ENCODE measurements at places on chromosomes 5 and 9.
A peak's percentile ranks its signal among the peaks of the same experiment; 100 is the strongest.

DNA sequence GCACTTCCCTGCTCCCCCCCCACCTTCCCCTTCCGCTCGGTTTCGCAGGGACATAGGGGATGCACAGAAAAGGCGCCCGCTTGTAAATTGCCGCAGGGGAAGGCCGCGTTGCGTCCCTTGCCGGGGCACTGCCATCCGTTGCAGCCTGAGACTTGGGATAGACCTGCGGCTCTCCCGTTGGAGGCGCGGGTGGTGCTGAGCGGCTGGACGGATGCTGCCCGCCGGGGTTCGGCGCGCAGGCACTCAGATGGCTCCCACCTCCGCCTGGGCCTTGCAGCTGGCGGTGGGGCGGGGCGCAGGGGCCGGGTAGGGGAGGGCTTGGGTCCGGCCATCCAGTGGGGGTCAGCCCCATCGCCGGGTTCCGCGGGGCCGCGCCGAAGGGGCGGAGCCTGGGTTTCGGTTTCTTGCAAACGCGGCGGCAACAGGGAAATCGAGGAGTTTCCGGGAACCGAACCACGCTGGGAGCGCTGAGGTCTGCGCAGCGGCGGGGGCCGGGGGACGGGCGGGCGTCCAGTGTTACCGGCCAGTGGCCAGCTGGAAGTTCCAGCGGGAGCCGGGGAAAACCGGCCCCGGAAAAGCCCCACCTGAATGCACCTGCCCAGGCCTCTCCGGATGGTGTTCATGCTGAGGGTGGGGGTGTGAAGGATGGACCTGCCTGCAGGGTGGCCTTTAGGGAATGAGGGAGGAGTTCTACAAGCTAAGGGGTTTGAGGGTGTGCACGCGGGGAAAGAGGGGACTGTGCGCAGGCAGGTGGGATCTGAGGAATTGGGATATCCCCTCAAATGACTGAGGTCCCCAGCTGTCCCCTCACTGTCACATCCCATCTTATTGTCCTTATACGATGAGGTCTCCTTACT is 6.3 kb upstream of the IRF1 start:
- DNase-seq: peak; percentile 62

- DNase-seq: no peak
These were observed 21.9 kb downstream of the DIAPH1 start for GRCh38 chr5:141596867-141597266.

DNA sequence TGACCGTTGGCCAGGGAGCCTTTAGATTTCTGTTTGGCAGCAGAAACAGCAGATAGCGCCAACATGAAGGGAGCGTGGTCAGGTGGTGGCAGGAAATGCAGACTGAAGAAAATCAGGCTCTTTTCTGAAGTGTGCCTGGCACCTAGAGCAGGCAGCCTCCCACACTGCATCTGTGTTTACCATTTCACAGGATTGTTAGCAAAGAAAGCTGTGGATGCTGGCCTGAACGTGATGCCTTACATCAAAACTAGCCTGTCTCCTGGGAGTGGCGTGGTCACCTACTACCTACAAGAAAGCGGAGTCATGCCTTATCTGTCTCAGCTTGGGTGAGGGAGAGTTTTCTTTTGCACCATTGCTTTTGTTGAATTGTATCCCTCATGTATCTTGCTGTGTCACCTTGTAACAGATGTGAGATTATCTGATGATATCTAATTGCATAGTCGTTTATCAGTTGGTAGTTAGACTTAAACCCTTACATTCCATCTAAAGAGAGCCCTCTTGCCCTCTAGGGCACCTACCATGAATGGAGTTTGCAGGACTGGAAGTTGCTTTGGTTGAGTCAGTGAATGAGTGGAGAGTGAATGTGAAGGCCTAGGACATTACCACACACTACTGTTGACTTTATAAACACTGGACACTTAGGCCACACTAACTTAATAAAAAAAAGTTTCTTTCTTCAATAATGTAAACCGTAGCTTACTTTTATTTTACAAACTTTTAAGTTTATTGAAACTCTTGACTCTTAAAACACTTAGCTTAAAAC is 42.8 kb downstream of the ACO1 start:
- no peak for DNase-seq

DNA sequence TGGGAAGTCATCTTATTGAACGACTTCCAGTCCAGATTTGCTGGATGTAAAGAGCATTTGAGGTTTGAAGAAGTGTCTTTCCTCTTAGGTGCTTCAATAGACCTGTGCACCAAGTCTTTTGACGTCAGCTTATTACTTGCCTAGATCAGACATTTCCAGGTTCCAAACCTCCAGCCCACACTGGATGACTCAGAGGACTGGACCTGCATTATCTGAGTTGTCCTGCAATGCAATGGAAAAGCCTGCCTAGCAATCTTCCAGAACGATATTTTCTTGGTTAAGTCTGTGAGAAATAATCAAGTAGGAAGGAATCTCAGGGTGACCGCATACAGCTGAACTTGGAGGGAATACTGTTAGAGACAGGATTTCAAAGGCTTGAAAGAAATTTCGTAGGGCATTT is 147.2 kb upstream of the MOCS2 start:
- peak; percentile 36 for DNase-seq

- no peak for DNase-seq
These were observed 139.8 kb downstream of the ARRDC3 start for GRCh38 chr5:91243286-91243685.

GRCh38 chr5:115388240-115388639 is 91.8 kb upstream of the CCDC112 start:
- peak; percentile 42 for DNase-seq

GRCh38 chr9:114301798-114302565 is 20.9 kb upstream of the ORM1 start:
- no peak for DNase-seq

Measured in fibroblast of skin of right biceps (primary cell).